ENCODE measurements at places on chromosomes 3 and 15.

DNA sequence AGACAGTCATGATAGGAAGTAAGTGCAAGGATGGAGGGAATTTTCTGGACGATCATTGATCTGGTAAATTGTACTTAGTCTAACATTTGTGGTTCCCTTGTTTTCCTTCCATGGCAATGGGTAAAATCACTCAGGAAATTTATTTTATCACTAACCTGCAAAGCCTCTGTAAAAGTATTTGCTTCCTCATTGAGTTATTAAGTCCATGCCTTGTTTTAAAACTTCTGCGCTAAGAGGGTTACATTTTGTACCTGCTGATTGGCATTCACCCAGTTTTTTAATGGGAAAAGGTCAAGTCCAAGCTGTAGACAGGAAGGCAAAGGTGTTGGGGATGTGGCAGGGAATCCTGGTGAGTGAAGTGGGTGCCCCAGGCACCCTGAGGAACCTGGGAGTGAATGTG lies 146.2 kb upstream of the NR2F2 start:
- no peak for DNase-seq

GRCh38 chr3:64368257-64369020 lies 143.2 kb upstream of the PRICKLE2 start:
- no peak for DNase-seq

DNA sequence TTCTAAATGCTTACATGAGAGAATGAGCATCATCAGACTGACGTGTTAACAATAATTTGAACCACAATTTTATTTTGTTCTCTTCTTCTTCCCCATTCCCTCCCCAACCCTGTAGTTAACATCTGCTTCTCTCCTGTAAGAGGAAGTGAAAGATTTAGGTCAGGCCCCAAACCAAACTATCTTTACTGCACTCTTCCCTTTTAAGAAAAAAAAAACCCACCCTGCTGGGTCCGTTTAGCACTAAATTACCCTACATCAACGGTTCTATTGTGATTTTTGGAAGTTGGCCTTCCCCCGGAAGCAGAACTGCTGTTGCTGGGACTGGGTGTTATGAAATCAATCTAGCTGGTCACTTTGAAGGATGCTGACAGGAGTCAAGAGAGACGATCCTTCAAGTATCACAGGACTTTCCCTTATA lies 49.4 kb downstream of the NFKBIZ start:
- no peak for DNase-seq

DNA sequence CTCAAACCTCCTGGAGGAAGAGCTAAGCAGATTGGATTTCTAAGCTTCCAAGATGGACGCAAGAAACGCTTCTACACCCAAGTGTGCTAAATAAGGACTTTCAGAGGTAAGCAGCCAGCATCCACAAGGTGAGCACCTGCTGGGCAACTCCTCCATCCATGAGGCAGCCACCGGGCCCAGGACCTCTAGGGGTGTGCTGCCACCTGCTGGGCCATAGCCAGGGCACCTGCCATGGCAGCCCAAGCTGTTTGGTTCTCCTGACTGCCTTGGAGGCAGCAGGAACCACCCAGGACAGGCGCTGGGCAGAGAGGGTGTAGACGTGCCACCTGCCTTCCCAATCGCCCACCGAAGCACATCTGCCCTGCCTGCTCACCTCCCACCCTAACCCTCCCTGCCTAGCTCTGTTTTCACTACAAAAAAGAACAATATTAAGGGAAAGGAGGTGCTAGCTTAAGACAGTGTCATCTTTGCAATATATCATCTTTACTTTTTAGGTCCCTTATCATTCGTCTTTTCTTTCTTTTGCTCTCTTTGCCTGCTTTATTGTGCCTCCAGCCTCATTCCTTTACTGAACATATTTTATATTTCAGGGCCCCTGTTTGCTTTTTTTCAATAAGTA lies 12.9 kb downstream of the C15orf62 start:
- DNase-seq: peak; percentile 76

DNA sequence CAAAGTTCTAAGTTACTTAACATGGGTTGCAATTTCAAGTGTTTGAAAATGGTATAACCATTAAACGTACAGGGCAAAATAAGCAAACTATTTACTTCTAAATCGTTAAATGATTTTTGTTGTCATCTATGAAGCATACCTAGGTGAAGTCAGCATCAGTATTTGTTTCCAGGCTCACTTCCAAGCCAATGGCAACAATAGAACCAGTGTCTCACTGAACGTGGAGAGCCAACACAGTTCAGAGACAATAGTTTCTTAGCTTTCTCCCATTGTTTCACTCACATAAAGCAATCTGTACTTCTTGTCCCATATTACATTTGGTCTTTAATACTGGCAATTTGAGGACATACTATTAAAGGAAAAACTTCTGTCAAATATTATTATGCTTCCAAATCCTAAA lies 397.2 kb downstream of the MECOM start:
- no peak for DNase-seq

GRCh38 chr3:171393032-171393744 lies 67.0 kb downstream of the TNIK start:
- no peak for DNase-seq

GRCh38 chr3:58996730-58997129 lies 53.1 kb downstream of the CFAP20DC start:
- DNase-seq: no peak

GRCh38 chr15:60390231-60390630 lies 7.6 kb downstream of the ANXA2 start:
- no peak for DNase-seq

DNA sequence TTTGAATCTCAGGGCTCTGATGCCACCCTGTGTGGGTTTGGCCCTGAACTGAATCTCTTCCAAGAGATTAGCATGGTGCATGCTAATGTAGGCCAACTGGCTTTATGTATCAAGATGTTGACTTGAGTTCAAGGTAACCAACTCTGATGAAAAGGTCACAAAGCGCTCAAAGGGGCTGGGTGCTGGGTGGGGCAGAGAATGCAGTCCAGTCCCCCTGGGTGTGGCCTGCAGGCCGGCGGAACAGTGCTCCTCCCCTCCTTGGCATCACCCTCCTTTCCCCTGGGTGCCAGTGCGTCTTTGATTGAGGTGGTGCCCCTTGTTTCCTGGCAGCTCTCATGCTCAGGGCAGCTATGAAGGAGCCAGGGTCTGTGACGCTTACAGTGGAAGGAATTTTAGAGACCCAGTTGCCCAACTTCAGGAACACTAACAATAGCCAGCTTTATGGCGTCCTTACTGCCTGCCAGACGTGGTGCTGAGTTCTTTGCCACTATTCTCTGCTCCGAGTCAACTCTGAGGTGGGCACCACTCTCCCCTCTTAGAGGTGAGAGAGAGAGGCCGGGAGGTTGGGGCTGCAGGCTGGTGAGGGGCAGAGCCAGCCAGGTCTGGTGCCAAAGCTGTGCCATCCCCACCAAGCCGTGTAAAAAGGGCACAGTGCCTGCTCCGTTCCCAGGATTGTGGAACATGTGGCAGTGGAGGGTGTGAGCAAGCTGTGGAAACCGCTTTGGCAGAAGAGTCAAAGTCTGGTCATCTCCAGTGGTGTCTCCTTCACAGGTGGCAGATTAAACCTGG lies 9.8 kb downstream of the SYNM start:
- no peak for DNase-seq

- DNase-seq: no peak
Observed at GRCh38 chr3:186569779-186570095, 783 bp upstream of the DNAJB11 start.

DNA sequence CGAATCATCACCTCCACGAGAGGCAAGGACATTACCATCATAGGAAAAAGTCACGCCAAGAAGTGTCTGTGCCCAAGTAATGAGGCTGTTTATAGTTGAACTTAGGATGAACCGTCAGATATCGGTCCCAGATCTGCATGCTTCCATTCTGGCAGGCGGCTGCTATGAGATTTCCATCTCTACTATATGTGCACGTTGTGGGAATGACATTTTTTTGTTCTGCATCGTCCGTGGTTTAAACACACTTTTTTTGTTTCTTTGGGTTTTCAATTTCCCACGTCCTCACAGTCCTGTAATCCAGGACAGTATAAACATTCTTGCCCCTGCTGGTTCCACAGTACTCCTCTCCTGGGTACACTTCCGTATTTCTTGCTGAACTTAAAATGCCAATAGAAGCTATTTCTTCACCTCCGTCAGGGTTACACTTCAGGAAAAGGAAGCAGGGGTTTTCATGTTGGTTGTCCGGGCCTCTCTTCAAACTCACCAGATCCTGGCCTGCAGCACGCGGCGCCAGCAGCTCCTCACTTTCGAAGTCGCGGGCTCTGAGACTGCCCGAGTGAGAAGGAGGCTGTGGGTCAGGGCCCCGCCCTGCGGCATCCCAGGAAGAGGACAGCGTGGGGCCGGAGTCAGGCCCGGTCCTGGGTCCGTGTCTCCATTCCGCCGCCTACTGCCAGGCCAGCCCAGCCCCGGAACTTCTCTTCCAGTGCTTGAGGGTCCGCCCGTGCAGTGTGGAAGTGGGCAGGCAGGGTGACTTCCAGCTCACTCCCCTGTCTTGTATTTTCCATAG lies 9.8 kb upstream of the TM4SF4 start:
- DNase-seq: no peak

DNA sequence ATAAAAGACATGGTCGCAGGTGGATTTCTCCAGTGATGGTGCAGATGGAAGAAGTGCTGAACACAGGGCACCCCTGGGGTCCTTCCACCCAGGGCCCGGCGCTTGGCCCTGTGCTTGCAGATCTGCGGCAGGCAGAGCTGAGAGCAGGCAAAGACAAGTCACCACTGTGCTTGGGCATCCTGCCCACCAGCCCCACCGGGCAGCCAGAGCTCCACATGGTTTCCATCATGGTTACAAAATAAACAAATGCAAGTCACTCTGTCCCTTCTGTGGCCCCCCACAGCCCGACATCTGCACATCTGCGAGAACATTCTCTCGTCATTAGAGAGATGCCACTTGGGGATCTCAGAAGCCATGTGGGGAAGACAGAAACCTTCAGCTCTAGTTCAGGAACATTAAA lies 37.6 kb upstream of the SFMBT1 start:
- peak; percentile 54 for DNase-seq

- no peak for DNase-seq
Observed at GRCh38 chr3:30477149-30477921, 129.1 kb upstream of the TGFBR2 start.

DNA sequence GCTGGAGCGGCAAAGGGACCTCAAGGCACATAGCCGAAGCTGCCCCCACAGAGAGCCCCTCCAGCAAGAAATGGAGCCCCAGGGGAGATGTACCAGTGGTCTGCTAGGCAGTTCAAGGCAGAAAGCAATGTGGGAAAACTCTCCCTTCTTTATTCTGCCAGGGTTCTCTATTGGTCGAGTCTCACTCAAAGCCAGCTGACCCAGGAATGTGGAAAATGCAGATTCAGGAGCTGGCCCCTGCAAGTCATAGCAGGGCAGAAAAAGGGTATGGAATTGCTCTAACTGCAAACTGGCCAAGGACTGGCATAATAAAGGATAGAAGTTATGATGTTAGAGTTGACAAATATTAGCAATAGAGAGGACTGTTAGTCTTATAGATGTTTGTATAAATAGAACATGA lies 4.0 kb upstream of the TOPAZ1 start:
- DNase-seq: no peak

- DNase-seq: no peak
Observed at GRCh38 chr3:165641569-165642310, 195.5 kb downstream of the BCHE start.

DNA sequence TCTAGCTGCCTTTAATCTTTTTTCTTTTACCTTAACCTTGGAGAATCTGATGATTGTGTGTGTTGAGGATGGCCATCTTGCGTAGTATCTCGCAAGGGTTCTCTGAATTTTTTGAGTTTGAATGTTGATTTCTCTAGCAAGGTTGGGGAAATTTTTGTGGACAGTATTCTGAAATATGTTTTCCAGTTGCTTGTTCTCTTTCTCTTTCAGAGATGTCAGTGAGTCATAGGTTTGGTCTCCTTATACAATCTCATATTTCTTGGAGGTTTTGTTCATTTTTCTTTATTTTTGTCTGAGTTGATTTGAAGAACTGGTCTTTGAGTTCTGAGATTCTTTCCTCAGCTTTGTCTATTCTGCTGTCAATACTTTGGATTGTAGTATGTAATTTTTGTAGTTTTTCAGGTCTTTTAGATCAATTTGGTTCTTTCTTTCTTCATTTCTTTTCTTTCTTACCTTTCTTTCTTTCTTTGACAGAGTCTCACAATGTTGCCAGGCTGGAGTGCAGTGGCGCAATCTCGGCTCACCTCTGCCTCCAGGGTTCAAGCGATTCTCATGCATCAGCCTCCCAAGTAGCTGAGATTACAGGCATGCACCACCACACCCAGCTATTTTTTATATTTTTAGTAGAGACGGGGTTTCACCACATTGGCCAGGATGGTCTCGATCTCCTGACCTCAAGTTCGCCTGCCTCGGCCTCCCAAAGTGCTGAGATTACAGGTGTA lies 366.4 kb upstream of the RASGRP1 start:
- no peak for DNase-seq

DNA sequence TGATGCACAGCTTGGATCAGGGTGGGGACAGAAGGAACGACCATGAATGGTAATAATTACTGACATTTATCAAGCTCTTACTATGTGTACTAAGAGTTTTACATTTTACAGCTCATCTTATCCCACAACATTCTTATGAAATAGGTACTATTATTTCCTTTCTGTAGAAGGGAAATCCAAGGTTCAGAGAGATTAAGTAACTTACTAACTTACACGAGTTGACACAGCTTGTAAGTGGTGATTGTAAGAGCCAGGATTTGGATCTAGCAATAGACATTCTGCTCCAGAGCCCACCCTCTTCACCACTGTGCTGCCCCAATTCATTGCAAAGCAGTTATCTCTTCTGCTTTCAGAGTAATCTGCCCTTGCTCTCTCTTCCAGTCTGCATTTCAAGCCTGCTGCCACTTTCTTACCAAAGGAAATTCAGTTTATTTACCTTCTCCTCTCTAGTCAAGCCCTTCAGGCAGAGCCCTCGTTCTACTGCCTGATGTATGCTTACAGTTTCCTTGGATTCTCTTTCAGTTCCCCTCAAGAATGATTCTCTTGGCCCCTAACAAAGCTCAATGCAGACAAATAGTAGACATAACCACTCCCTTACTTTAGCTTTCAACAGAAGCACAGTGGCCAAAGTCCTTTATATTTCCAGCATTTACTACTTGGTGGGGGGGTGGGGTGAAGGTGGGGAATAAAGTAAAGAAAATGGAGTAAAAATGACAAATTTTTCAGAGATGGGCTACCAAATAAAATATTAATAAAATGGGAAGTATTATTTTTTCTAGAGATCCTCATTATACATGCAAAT lies 65.8 kb downstream of the ATP8B4 start:
- no peak for DNase-seq

Measured in erythroblast (primary cell).